ENCODE measurements at places on chromosomes 2 and 18.

- no peak for DNase-seq
These were observed 180.3 kb upstream of the PKDCC start for GRCh38 chr2:41867553-41867952.

GRCh38 chr2:188623995-188624643 lies 332.4 kb downstream of the GULP1 start:
- no peak for DNase-seq

DNA sequence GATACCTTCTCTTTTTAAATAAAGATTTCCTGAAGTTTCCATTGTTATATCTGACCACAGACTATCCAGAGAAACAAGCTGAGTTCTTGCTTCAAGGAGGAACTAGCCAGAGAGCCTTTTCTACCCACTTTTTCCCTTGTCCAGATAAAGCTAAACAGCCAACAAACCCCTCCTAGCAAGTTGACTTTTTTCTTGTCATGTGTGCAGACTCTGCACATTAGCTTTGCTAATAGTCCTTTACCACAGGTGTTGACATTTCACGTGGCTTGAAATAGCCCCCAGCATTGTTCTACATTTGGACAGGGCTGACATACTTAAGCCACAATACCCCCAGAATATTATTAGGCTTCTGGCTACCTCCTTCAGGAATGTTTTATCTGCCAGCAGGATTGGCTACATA lies 40.7 kb downstream of the PCBP1 start:
- no peak for DNase-seq

GRCh38 chr2:143877056-143877455 lies 642.9 kb downstream of the ZEB2 start:
- no peak for DNase-seq

- no peak for DNase-seq
These were observed 10.4 kb upstream of the GMPPA start for GRCh38 chr2:219488149-219488843.

DNA sequence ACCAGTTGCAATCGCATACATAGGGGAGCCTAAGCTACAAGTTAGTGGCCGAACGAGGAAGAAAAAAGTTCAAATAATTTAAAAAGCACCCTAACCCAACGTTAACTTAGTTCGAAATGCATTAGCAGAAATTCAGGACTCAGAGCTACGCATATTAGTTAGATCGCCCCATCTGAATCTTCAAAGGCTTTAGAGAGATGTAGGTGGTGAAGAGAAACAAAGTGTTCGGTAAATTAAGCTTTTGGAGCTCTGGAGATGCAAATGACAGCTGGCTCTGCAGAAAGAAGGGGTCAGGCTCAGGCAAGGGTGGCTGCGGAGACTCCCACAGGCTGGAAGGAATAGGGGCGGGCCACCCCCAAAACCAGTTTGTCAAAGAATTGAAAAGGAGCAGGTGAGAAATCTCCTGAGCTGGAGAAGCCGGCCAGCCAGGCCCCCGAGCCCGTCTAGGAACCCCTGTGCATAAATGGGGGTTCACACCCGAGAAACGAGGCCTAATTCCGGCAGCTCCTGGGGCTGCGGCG lies 621 bp downstream of the TXNL1 start:
- no peak for DNase-seq

GRCh38 chr2:213219816-213220215 lies 64.4 kb upstream of the SPAG16 start:
- DNase-seq: no peak

DNA sequence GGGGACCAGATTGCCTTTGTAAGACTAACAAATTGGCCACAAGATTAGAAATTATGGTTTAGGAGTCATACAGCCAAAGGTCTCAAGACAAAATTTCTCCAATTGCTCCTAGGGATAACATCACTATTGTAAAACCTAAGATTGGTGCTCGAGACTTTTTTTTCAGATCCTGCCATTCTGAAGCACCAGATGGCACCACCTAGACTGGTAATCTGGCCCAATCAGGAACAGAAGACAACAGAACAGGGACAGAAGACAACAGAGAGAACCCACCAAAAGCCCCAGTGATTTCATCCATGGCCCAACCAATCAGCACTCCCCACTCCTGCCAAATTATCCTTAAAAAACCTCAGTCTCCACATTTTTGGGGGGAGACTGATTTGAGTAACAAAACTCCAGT lies 66.8 kb downstream of the LINC00305 start:
- no peak for DNase-seq

GRCh38 chr2:65786765-65787164 lies 354.4 kb upstream of the SPRED2 start:
- no peak for DNase-seq

- DNase-seq: no peak
These were observed 3.6 kb downstream of the CRYGB start for GRCh38 chr2:208142240-208142924.

DNA sequence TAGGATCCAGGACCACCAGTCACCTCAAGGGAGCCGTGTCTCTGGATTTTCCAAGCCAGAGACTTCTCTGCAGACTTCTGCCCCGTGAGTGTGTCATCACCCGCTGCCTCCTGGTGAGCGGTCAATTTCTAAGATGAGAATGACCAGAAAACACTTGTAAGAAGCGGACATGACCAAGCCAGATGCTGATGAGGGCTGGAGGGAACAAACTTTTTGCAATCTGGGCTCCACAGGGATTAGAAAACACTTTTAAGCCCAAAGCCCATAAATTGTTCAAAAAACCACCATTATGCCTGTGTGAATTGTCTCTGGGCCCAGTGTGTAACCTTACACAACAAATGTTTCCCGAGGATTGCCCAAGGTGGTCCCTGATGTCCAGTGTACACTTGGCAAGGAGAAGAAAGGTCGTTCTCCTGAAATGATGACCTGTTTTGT lies 5.3 kb upstream of the NPPC start:
- no peak for DNase-seq

DNA sequence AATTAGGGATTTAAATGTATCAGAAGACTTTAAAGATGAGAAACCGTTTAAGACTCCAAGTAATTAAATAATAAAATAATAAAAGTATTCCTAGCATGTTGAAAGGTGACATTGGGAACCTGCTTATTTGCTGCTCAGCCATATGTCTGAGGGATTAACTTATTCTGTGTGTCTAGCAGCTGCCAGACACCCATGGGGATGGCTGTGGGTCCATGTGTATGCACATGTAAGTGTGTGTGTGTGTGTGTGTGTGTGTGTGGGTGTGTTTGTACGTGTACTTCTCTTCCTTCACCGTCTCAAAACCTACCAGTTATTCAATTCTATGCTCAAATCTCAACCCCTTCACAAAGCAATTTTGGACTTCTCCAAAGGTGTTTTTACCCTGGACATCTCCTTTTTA lies 124.5 kb downstream of the SETBP1 start:
- no peak for DNase-seq

DNA sequence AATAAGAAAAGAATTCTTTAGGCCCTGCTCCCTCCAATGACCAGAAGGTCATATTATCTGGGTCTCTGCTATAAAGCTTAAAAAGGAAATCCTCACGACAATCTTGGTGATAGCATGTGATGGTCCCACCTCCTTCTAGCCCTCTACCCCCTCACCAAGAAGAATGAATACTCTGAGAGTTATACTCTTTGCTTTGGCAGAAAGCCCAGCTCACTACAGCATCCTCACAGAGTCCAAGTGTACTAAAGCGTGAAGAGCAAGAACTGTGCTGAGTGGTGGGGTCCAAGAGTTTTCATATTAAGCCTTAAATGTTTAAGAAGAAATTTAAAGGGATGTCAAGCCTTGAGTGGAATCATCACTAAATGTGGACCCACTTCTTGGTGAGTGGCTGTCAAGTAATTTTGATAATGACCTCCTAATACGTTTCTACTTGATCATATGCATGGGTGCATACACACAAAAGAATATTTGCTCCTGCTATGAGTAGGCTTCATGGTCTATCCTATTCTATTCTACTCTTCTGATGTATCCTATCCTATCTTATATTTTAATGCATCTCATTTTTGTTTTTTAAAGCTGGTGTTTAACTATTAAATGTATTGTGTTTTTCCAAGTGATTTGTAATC lies 16.5 kb upstream of the SERPINB7 start:
- no peak for DNase-seq

- no peak for DNase-seq
These were observed 71.7 kb downstream of the NCAPH start for GRCh38 chr2:96407041-96407918.

- DNase-seq: no peak
These were observed 42.9 kb downstream of the ARHGEF33 start for GRCh38 chr2:38932586-38932985.
